ENCODE measurements at places on chromosomes 3 and 15.

DNA sequence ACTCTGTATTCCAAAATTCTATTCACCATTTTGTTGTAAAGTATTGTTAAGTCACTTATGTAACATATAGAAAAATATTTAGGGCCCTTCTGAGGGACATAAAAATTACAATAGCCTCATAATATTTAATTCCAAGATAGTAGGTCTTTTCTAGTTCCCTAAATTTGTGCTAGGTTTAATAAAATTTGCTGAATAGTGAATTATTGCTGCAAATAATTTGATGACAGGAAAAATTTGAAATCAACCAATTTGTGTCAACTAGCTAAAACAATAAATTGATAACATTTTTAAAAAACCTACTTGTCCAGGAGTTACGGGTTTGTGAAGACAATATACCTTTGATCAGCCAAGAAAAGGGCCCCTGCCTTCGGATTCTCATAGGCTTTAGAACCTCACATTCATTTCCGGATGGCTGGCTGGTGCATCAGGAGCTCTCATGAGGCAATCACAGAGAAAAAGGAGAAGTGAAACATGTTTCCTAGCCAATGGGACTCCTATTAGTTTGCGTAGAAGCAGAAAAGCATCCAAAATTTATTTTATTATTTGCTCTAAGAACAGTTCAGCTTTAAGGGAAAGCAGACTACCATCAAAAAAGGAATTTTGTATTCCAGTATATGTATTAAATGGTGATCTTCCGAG, 177.2 kb downstream of the LRRC3B start:
- no peak for DNase-seq

DNA sequence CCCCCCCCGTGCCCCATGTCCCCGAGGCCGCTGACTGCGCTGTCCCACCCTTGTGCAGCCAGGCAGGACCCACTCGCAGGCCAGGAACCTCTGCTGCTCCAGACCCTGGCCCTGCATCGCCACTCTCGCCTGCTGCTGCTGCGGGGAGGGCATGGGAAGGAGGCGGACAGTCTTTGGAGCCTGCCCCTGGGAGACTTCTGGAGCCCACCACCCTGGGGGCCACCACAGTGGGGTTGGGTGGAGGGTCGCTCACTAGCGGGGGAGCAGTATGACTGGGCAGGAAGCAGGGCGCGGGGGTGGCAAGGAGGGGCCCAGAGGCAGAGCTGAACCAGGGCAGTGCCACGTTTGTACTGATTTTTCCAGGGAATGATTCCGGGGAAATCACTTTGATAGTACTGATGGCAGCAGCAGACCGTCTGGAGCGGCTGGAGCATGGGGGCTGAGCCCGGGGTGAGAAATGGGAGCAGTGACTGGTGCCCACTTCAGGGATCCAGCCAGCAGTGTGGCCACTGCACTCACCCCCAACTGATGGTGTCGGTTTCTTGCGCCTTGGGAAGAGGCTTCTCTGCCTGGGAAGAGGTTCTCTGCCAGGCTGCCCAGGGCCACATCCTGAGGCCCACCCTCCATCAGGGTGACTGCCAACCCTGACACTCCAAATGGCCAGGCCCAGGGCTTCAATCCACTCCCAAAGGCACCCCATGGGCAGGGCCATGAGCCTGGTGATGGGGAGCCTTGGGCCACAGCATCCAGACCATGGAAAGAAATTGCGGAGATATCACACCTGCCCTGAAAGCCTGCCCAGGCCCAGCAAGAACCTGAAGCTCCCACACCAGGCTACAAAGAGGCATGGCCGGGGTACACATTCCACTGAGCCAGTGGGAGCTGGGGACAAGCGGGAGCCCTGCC, 53.7 kb downstream of the LSAMP start:
- DNase-seq = no peak

DNA sequence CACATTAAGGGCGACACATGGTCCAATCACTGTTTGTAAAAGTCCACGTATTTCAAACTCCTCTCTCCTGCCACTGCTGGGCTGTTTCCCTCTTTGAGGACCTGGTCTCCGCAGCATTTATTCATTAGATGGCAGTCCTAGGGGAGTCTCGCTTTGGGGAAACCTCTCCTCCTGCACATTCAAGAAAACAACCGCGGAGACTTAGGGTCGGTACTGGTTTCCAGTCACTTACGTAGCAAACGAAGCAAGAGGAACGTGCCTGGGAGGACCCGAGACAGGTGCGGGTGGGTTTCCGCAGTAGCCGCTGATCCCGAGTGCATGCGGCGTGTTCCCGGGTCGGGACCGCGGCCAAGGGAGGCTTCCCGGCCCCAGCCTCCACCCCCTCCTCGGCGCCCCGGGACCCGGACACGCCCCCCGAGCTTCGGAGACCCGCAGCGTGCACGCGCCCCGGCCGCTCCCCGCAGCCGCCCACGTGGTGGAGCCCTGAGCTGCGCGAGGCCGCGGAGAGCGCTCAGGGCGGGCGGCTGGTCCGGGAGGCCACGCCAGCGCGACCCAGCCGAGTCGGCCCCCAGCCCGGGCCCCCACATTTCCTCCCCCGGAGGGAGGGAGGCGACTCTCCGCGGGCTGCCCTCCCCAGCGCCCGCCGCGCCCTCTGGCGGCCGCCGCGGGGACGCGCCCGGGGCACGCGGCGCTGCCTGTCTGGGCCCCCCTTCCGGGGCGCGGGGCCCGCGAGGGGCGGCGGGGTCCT, 1.1 kb upstream of the IGF1R start:
- DNase-seq = peak; percentile 48

DNA sequence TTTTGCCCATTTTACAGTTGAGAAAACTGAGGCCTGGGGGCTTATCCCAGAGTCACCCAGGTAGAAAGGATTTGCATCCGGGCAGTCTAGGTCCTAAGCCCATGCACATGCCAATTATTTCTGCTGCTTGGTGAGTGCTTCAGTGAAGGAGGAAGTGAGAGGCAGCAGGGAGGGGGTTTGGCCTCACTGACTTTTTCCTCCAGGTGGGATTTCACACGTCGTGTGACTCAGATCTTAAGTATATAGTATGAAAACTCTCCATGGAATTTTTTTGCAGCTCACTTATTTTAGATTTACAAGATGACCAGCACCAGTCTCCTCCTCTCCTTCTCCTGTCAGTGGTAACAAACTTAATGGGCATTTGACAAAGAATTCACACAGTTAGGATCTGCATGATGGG, 4.6 kb downstream of the ITGA11 start:
- DNase-seq = no peak

DNA sequence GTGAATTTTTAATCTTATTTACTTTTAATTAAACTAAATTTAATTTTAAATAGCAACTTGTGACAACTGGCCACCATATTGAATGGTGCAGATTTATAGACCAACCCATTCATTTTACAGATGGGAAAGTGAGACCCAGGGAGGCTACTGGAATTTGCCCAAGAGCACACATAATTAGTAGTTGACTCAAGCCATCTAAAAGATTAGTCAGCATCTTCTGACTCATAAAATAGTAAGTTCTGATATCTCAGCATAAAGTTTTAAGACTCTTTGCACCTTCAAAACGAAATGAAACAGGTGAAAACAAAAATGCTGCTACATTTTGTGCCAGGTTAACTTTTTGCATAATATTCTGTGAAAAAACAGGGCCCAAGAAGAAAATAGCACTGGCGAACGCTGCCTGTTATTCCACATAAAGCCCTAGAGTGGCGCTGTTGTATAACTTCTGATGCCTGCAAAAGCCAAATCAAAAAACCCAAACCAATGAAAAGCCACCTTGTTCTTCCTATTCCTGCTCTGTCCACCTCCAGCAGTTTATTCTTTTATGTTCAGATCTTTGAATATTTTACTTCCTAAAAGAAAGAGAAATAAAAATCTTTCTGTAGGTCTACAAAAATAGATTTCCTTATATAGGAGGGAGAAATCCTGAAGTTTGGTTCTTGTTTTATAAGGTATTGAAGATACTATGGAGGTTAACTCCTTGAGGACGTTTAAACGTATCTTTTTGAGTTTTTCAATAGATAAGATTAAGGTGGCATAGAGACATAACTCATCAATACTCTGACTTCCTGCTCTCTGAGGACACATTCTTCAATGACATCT, 62.8 kb downstream of the OTOL1 start:
- no peak for DNase-seq

GRCh38 chr15:35055416-35056105, 29.5 kb downstream of the NANOGP8 start:
- DNase-seq = no peak

DNA sequence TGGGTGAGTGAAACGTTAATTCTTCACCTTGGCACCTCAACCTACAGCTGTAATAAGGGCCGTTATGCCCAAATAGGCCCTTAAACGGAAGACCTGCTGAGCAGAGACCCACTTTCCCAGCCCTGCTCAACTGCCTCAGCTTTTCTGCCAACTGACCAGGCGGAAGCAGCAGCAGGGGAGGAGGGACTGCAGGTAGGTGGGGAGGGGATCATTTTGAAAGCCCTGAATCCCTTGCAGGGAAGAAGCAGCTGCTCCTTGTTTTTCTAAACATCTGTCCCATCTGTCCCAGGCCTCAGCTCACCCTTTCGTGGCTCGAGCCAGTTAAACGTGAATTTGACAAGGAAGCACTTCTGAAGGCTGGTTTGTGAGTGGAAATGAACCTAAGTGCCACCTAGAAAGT, 978 bp upstream of the CMC1 start:
- DNase-seq = no peak

GRCh38 chr15:99476413-99477222, 89.2 kb upstream of the MEF2A start:
- DNase-seq = peak; percentile 63

DNA sequence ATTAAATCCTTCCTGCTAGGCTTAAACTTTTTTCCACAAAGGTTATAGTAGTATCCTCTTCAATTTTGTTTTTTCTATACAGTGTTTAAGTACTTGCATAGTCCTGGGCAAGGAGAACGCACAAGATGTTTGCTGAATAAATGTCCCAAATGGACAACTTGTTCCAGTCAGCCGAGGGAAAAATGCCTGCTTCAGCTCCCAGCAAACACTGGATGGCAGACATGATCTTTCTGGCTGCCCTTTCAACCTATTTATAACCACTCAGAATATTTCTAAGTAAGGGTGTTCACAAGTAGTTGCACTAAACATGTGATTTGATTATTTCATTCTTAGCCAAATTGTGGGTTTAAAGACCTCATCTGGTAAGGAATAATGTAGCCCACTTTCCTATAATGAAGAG, 29.8 kb downstream of the GNB4 start:
- DNase-seq = no peak

DNA sequence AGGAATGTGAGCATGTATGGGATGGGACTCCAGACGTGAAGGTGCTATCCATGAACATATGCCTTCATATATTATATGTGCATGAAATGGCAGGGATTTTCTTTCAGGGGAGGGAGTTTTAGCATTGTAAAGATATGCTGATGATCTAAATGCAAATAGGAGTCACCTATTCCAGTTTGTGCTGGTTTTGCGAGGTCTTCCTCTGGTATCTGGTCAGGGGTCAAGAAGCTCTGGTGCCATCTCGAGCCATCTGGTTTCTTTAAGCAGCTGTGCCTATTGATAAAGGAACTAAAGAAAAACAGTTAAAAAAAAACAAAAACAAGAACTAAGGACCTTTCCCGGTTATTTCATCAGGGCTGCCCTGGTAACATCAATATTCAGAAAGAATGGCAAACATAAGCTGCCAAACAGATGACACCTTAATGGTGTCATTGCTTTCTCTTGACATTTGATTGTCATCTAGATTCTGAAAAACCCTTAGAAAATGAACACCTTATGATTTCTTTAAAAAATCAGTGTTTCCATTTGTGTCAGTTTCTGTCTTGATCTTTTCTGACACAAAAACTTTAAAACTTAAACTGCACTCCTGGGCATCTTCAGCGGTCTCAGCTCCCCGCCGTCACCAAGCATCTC, 22.7 kb downstream of the APH1B start:
- DNase-seq = no peak

DNA sequence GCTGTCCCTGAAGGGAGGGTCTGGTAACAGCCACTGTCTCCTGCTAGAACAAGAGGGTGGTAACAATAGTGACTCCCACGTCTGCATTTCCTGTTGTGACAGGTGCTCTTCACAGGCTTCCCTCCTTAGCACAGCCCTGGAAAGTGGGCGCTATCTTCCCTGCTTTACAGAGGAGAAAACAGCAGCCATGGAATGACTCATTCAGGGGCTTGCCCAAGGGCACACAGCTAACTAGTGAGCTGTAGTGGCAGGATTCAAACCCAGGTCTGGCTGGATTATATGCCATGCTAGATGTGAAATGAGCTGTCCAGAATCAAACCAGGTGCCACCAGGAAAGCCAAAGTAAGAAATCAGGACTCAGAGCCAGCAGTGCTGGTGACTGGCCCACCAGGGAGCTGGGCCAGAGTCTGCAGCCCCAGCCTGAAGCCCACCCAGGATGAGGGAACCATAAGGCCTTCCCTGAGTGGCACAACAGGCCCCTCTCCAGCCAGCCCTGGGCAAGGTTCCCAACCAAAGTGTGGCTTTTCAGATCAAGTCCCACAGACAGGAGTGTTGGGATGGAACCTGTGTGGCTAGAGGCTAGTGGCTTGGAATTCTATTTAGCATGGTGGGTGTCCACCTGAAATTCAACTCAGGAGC, 102.4 kb downstream of the ETFA start:
- DNase-seq = no peak

GRCh38 chr3:196694202-196694638, 17.8 kb downstream of the CEP19 start:
- no peak for DNase-seq
